Activated T-helper 2 cell treated with anti-CD3 and anti-CD28 coated beads, Interferon-gamma antibody, Interleukin-2, Interleukin-4, amounts not matched to agents 10 μg/mL and 5 μg/mL and 100 μg/mL, durations not matched to agents 14 hours and 24 hours and 36 hours (primary cell): ENCODE measurements at places on chromosomes 4 and X. TPM values are rescaled to one million over a fixed set of nuclear protein-coding genes. Genes with fewer than 3 reads are reported as not detected.

LPAR4 gene
- total RNA-seq: not detected in 2 replicates

DEFB131A gene
- total RNA-seq: not detected in 2 replicates

MBNL3 gene
- total RNA-seq: 15.7 and 16.2 TPM in 2 replicates

CCDC149 gene
- not detected in 2 replicates for total RNA-seq

MAGEA1 gene
- not detected in 2 replicates for total RNA-seq

HSFX3 gene
- 0.27 TPM in 1 of 2 replicates, not detected in the other for total RNA-seq

PALLD gene
- 19.3 and 19.8 TPM in 2 replicates for total RNA-seq

DYNLT3 gene
- 17.6 and 19.9 TPM in 2 replicates for total RNA-seq

SMARCA1 gene
- total RNA-seq: 0.18 and 0.34 TPM in 2 replicates

SPANXA1 gene
- total RNA-seq: not detected in 2 replicates

SHROOM4 gene
- not detected in 2 replicates for total RNA-seq

- DNase-seq: no peak
- H3K27me3 ChIP-seq: no peaks in the 10 kb centered on the region
- no peak overlapping the region for H3K4me3 ChIP-seq
- H3K36me3 ChIP-seq: no peaks in the 10 kb centered on the region
- H3K27ac ChIP-seq: no peak overlapping the region
Observed at GRCh38 chr4:97394653-97395052, 748.6 kb downstream of the STPG2 start.

- no peak for DNase-seq
- H3K36me3 ChIP-seq: peaks cover 8% of the 10 kb centered on the region
- H3K4me1 ChIP-seq: no peaks in the 10 kb centered on the region
- no peaks in the 10 kb centered on the region for H3K27me3 ChIP-seq
Observed at GRCh38 chr4:87451537-87451936, 29.2 kb downstream of the NUDT9 start.

GRCh38 chrX:9315086-9315485 is 149.8 kb upstream of the TBL1X start:
- no peaks in the 10 kb centered on the region for H3K36me3 ChIP-seq
- H3K4me1 ChIP-seq: peaks cover 22% of the 10 kb centered on the region
- no peak overlapping the region for H3K4me3 ChIP-seq
- no peak for DNase-seq
- H3K27ac ChIP-seq: no peak overlapping the region

- H3K4me3 ChIP-seq: no peak overlapping the region
- no peak overlapping the region for H3K27ac ChIP-seq
- H3K4me1 ChIP-seq: peaks cover 5% of the 10 kb centered on the region
- H3K27me3 ChIP-seq: peaks cover 5% of the 10 kb centered on the region
- H3K36me3 ChIP-seq: no peaks in the 10 kb centered on the region
- DNase-seq: no peak
Observed at GRCh38 chr4:5956285-5957021, 61.8 kb downstream of the C4orf50 start.

GRCh38 chrX:139930916-139931645 is 1.8 kb downstream of the ATP11C start:
- peaks cover 2% of the 10 kb centered on the region for H3K27me3 ChIP-seq
- H3K4me3 ChIP-seq: peak overlapping the region; percentile 77
- peaks cover 12% of the 10 kb centered on the region for H3K36me3 ChIP-seq
- H3K4me1 ChIP-seq: peaks cover 13% of the 10 kb centered on the region

GRCh38 chr4:1175635-1176229 is 3.3 kb upstream of the SPON2 start:
- H3K4me1 ChIP-seq: peaks cover 4% of the 10 kb centered on the region
- H3K27ac ChIP-seq: no peak overlapping the region
- H3K4me3 ChIP-seq: no peak overlapping the region
- H3K27me3 ChIP-seq: peaks cover 19% of the 10 kb centered on the region
- H3K36me3 ChIP-seq: peaks cover 27% of the 10 kb centered on the region
- DNase-seq: no peak

DNA sequence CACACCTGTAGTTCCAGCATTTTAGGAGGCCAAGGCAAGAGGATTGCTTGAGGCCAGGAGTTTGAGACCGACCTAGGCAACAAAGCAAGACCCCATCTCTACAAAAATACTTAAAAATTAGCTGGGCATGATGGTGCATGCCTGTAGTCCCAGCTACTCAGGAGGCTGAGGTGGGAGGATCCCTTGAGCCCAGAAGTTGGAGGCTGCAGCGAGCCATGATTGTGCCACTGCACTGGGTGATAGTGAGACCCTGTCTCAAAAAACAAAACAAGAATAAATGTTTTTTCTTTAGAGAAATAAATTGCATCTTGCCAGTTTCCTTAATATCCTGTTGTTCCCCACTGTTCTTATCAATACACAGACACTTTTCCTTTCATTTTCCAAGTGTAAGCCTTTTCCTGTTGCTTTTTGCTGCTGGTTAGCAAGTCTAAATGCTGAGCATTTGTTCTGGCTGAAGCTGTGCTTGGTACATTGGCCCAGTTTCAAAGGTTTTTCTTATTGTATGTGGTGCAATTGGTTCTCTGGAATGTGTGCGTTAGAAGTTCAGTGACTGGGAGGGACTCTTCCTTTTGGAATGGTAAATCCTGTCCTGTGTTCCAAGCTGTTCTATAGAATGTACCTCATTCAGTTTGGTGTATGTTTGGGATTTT is 98.2 kb downstream of the AFF1 start:
- H3K4me1 ChIP-seq: peaks cover 25% of the 10 kb centered on the region
- no peak overlapping the region for H3K4me3 ChIP-seq
- DNase-seq: no peak
- H3K27me3 ChIP-seq: no peaks in the 10 kb centered on the region
- H3K27ac ChIP-seq: no peak overlapping the region
- H3K36me3 ChIP-seq: no peaks in the 10 kb centered on the region

GRCh38 chr4:129604632-129605255 is 508.8 kb downstream of the C4orf33 start:
- H3K36me3 ChIP-seq: no peaks in the 10 kb centered on the region
- H3K27ac ChIP-seq: no peak overlapping the region
- H3K4me3 ChIP-seq: no peak overlapping the region
- H3K27me3 ChIP-seq: no peaks in the 10 kb centered on the region

- H3K4me1 ChIP-seq: peaks cover 55% of the 10 kb centered on the region
- H3K4me3 ChIP-seq: no peak overlapping the region
- peak overlapping the region; percentile 92 for H3K27ac ChIP-seq
- no peaks in the 10 kb centered on the region for H3K27me3 ChIP-seq
- DNase-seq: no peak
- H3K36me3 ChIP-seq: peaks cover 55% of the 10 kb centered on the region
Observed at GRCh38 chrX:65706041-65706828, 38.8 kb downstream of the MSN start.
